ENCODE measurements at places on chromosomes 6 and 20. TPM values are rescaled to one million over a fixed set of nuclear protein-coding genes. Genes with fewer than 3 reads are reported as not detected.

- no peaks in the 10 kb centered on the region for H3K36me3 ChIP-seq
- no peak overlapping the region for H3K27ac ChIP-seq
- no peaks in the 10 kb centered on the region for H3K4me1 ChIP-seq
- H3K4me3 ChIP-seq, result no peak overlapping the region
- peaks cover 6% of the 10 kb centered on the region for H3K27me3 ChIP-seq
These were observed 100.1 kb downstream of the MYB start for GRCh38 chr6:135281227-135281626.

PDRG1 gene
- 15.0 TPM for total RNA-seq

DNA sequence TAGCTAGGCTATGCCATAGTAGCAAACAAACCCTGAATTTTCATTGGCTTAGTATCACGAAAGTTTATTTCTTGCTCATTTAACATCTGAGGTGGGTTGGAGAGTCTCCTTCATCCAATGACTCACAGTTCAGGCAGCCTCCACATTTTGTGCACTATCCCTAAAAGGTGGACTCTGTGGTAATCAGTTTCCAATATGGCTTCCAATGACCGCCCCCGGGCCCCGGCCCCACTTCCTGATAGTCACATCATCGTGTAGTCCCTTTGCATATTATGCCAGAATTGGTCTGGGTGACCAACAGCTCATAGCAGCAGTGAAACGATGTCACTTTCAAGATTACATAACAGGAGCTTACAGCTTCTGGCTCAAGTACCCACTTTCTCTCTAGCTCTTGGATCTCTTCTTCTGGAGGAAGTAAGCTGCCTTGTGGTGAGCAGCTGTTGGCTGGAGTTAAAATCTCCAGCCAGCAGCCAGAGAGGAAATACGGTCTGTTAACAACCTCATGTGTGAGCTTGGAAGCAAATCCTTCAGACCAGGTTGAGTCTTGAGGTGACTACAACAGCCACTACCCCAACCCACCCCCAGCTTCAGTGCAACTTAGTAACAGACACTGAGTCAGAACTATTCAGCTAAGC lies 7.8 kb downstream of the HCRTR2 start:
- no peaks in the 10 kb centered on the region for H3K4me1 ChIP-seq
- no peaks in the 10 kb centered on the region for H3K27me3 ChIP-seq
- H3K4me3 ChIP-seq, result no peak overlapping the region
- H3K36me3 ChIP-seq, result no peaks in the 10 kb centered on the region
- H3K27ac ChIP-seq, result no peak overlapping the region

- no peaks in the 10 kb centered on the region for H3K36me3 ChIP-seq
- no peak for DNase-seq
- no peak overlapping the region for H3K4me3 ChIP-seq
These were observed 234.7 kb downstream of the TRDN start for GRCh38 chr6:123402052-123402451.

LMBRD1 gene
- 19.6 TPM for total RNA-seq

PRPH2 gene
- total RNA-seq, result not detected

Data from activated CD8-positive, alpha-beta T cell treated with anti-CD3 and anti-CD28 coated beads, Interleukin-2, amount 10 ng/mL, durations not matched to agents 7 days and 5 days (primary cell).